Cortex of kidney (tissue), 1 donor: ENCODE measurements at places on chromosomes 12 and 14.

DNA sequence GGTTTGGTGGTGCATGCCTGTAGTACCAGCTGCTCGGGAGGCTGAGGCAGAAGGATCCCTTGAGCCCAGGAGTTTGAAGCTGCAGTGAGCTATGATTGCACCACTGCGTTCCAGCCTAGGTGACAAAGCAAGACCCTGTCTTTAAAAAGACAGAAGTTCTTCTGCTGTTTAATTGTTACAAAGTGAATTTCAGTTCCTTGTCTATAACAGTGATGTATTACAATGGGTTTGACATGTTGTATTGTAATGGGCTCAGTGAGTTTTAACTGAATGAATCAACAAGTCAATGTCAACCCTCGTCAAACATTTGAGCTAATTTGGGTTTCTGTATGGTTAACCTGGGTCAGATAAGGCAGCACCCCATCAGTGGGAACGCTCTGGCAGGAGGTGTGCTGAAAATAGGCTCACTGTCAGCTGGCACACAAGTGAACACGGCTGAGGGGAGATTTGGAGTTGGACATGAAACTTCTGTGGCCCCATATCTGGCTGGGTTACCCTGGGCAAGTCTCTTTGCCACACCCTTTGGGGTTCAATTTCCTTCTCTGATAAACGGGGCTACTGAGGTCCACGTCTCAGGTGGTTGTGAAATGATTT, 14.0 kb upstream of the TRPV4 start:
- no peak for DNase-seq

GRCh38 chr14:65637780-65638179, 225.2 kb downstream of the FUT8 start:
- DNase-seq = no peak

- no peak for DNase-seq
Measured at GRCh38 chr14:33026850-33027430, 88.3 kb downstream of the NPAS3 start.

- no peak for DNase-seq
Measured at GRCh38 chr12:89827592-89827991, 119.0 kb upstream of the ATP2B1 start.

DNA sequence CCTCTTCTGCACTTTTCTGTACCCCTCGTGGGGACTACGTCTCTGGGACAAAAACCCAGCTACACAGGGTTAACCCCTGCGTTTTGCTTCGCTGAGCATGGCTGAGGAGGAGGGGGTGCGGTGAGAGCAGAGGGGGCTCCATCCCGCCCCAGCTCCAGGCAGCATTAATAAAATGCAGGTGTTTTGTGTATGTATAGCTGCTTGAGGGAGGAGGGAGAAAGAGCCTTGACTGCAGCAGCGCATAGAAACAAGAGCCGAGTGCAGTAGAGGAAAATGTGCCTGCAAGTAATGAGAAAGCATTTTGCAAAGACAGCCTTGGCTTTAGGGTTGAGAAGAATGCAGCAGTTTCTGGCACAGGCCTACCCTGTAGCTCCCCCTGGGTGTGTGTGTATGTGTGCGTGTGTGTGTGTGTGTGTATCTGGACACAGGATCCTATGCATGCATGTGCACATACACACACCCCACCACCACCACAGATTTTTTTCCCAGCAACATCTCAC, 103.9 kb downstream of the ZFP36L1 start:
- DNase-seq = no peak
